ENCODE measurements at places on chromosomes 7 and 10.

GRCh38 chr7:96598421-96598820, 111.2 kb downstream of the SEM1 start:
- no peak for DNase-seq

- no peak for DNase-seq
These were observed 420.4 kb downstream of the HTR7 start for GRCh38 chr10:90437452-90437851.

DNA sequence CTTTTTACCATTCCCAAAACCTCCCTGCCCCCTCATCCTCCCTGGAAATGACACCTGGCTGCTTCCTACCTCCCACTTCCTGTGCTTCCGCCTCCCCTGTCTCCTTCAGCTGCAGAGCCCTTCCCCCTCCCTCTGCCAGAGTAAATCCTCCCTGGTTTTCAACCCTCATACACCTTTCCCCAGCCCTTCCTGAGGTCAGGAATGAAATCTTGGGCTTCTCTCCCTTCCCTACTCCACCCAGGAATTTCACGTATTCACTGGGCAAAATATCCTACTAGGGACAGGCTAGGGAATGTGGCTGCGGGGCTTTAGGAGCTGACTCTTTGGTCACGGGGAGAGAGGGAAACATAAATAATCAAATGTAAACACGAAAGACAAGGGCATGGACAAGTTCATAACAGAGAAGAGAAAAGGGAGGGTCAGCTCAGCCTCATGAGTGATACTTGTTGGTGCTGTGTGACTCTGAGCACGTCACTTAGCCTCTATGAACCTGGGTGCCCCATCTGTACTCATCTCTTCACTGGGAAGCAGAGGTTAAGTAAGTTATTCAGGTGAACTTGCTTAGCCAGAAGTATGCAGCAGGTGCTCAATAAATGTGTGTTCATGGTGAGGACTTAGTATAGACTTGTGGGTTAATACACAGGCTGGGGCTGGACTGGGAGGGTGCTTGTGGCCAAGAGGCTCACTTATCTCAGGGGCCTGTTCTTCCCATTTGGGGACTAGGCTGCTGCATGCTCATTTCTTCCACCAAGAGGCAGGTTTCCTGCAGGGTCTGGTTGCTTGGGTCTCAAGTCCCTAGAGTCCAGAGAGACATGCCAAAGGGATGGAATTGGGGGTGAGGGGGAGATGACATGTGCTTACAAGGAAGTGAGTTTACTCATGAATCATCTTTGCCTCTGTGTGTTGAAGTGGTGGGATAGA, 10.0 kb upstream of the DUSP5 start:
- peak; percentile 60 for DNase-seq

- peak; percentile 55 for DNase-seq
These were observed 42.4 kb downstream of the CCNY start for GRCh38 chr10:35378541-35379210.

DNA sequence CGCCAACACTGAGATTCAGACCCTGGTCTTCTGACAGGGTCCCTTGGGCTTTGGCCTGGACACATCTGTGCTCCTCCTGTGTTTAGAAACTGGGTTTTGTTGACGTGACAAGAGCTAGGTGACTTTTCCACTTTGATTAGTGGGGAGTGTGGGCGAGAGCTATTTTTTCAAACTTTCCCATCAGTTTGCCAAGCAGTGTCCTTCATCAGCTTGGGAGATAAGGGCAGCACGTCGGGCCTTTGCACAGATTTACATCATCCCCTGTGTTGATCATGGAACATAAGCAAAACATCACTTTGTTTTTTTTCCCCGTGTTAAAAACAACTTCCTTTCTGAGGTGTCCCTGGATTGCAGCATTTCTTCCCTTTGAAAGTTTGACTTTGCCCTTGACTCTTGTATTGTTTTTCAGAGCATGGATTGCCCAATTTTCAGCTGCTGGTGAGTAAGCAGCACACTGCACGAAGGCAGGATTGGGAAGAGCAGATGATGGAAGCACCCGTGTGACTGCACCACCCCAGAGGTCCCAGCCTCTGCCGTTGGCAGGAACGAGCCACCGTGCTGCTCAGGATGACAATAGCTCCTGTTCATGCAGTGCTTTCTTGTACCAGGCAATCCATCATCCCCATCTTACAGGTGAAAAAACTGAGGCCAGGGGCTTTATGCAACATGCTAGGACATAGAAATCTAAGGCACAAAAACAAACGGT, 6.4 kb upstream of the IGFBP1 start:
- peak; percentile 76 for DNase-seq

DNA sequence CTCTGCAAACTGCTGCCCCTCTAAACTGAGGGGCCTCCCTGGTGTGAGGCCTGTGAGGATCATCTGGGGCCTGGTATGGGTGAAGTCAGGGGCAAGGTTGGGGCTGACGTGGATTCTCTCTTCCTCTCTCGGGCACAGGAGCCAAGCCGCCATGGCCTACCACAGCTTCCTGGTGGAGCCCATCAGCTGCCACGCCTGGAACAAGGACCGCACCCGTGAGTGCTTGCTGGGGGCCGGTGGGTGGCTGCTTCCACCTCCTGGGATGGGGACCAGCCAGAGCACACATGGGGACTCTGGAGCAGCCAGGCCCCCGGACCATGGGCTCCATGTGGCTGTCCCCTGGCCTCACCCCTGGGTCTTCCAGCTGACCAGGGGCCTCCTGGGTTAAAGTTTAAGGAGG, 11.0 kb downstream of the ARPC1B start:
- no peak for DNase-seq

GRCh38 chr10:35778306-35778705, 136.2 kb upstream of the FZD8 start:
- no peak for DNase-seq

DNA sequence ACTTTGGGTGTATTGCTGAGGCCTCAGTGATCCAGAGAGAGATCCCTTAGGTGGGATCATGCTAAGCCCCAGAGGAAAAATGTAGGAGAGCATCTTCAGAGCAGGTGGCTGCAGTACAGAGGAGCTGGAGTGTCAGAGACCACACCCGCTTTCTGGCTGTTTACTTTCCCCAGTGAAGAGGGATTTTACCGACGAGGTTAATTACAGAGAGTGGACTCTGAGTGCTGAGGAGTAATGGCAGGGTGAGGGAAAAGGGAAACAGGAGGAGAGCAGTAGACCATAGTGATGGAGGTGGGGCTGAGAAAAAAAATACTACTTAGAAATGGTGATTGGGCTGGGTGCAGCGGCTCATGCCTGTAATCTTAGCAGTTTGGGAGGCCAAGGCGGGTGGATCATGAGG, 43.3 kb upstream of the HBP1 start:
- no peak for DNase-seq

DNA sequence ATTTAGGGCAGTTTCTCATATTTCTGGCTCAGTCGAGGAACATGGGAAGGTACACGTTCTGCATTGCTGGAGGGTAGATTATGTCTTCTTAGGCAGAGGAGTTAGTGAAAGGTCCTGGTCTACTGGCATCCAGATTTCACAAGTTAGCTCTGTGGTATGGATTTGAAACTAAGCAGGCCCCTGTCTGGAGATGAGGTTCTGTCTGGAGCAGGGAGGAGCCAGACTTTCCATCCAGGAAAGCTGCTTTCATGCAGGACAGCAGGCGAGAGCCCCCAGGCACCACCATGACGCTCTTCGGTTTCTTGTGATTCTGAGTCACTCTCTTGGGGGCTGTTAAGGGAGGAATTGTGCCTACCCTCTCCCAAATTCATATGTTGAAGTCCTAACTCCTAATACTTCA, 184.3 kb downstream of the KIAA1217 start:
- DNase-seq, result no peak

GRCh38 chr7:108464743-108465142, 8.5 kb upstream of the NRCAM start:
- no peak for DNase-seq

DNA sequence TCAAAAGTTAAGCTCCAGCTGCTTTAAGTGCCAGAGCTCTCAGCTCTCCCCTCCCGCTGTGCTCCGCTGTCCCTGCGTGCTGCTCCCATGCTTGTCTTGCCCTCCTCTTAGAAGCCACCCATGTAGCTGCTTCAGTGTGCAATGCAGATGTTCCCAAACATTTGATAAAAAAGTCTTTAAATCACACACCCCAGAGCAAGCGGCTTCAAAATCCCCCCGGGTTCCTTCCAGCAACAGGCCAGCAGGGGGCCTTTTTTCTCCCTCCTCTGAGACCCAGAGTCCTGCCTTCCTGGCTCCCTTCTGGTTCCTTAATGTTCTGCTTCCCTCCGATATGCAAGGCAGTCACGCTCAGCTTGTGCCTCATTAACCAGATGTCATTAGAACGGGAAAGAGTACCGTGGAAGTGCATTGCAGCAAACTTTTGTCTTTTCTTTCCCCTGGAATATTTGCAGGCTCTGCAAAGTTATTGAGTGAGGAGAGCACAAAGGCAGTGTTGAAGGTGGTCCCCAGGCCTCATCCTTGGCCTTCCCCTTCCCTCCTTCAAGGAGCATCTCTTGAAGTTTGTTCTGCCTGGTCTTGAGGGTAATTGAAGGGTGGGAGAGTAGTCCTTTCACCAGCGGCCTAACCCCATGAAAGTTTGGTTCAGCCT, 25.5 kb downstream of the LDB3 start:
- no peak for DNase-seq

- DNase-seq, result no peak
These were observed 93.8 kb downstream of the GLRX3 start for GRCh38 chr10:130230036-130230435.

DNA sequence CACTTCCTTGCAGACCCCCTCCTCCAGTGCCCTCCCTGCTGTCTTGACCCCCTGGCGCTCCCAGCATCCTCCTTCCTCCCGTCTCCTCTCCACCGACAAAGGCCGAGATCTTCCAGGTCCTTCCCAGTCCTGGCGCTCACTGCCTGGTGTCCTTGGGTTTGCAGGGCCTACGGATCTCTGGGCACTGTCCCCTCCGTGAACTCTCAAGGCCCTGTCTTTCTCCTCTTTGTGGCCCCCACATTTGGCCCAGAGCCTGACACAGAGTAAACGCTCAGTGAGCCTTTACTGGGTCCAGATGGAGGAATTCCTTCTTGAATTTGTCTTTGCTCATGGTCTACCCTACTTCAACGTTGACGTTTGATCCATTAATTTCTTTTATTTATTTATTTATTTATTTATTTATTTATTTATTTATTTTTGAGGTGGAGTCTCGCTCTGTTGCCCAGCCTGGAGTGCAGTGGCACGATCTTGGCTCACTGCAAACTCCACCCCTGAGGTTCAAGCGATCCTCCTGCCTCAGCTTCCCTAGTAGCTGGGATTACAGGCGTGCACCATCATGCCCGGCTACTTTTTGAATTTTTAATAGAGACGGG, 29.7 kb downstream of the TMEM270 start:
- DNase-seq, result no peak

GRCh38 chr7:83248000-83248399, 85.3 kb upstream of the PCLO start:
- no peak for DNase-seq

- no peak for DNase-seq
These were observed 331.1 kb downstream of the ANKRD30A start for GRCh38 chr10:37456456-37456855.

Measured in skeletal muscle cell (primary cell).